Stimulated activated CD8-positive, alpha-beta memory T cell treated with anti-CD3 and anti-CD28 coated beads, Interleukin-4, amount 100 ng/mL, for 1 hour (primary cell): ENCODE measurements at places on chromosomes 13 and 19.

- no peak for DNase-seq
These were observed 115.1 kb downstream of the FGF9 start for GRCh38 chr13:21785990-21786389.

GRCh38 chr13:110680852-110681251, 25.1 kb downstream of the CARS2 start:
- no peak for DNase-seq

DNA sequence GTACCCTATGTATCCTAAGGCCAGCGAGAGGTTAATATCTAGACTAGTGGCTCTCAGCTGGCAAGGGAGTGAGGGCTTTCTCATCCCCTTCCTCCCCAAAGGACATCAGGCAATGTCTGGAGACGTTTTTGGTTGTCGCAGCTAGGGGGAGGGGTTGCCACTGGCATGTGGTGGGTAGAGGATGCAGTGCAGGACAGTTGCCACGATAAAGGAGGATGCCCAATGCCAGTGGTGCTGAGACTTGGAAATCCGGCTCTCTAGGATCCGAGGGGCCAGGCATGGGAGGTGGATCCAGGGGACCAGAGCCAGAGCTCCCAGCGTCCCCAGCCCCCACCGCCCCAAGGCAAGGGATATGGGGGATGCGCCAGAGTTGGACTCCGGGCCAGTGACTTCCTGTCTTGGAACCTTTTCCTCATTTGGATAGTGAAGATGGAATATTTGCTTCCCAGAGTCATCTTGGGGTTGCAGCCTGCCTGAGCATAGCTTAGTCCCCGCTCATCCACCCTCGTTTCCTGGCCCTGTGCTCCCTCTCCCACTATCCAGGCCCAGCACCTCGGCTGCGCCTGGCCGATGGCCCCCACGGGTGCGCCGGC, 4.9 kb downstream of the SSC5D start:
- no peak for DNase-seq

DNA sequence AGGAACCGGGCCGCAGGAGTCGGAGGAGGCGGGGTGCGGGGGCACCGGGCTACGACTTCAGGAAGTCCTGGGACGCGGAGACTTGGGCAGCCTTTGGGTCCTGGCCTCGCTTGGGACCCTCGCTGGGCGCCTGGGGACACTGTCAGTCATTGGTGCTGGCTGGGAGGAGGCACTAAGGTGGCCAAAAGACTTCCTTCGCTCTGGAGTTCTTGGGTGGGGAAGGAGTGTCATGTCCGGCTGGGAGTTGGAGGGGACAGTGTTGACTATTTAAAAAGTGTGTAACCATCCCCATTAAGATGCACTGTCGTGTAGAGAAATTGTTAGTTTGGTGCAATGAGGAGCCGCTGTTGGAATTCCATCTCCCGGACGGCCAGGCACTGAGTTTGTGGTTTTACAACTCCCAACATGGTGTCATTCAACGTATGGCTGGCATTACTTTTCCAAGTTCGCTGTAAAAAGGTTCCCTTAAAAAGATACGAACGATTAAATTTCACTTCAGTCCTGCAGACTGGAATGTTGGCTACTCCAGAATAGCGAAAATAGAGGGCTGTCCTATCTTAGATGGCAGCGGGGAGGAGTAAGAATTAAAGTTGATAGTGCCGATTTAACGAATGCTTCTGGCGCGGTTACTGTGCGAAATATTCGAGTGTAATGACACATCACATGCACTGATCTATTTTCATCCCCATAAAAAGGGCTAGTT, 776 bp downstream of the DNAJC3 start:
- DNase-seq: no peak

- DNase-seq: no peak
These were observed 402.8 kb downstream of the FGF9 start for GRCh38 chr13:22073718-22074117.

DNA sequence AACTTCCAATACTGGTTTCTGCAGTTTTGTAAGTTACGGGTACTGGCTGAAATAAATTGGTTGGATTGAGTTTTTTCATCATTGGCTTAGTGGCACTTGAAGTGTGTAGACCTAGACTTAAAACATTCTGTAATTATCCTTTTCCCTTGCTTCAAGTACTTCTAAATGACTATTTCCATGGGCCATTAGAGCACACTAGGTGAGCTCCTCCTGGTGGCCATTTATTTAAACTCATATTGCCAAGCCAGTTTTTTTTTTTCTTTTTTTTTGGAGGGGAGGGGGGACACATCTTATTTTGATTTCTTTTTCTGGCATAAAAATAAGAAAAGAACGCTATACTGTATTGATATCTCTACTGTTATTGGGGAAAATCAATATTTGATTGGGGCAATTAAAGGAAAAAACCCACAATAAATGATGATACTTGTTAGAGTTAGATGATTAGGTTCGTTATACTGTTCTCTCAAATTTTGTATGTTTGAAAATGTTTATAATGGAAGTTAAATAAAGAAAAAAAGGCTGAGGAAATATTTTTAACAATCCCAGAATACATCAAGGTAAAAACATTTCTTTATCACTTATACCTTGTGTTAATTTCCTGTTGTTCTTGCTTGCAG, 82.9 kb downstream of the PDS5B start:
- no peak for DNase-seq

DNA sequence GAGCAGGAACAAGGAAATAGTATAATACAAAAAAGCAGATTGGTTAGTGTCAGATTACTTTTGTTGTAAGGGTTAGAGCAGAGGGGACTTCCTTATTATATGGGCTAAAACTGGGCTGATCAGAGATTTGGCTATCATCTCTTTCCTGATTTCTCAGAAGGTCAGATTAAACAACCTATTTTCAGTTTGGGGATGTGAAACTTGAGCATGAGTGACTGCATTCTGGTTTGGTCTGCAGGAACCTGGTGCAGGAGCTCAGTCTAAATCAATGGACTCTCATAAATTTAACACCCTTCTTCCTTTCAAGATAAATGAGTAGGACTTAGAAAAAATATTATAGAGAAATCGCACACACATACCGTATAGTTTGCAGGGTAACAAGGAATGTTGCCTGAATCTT, 12.9 kb upstream of the RFXAP start:
- no peak for DNase-seq

DNA sequence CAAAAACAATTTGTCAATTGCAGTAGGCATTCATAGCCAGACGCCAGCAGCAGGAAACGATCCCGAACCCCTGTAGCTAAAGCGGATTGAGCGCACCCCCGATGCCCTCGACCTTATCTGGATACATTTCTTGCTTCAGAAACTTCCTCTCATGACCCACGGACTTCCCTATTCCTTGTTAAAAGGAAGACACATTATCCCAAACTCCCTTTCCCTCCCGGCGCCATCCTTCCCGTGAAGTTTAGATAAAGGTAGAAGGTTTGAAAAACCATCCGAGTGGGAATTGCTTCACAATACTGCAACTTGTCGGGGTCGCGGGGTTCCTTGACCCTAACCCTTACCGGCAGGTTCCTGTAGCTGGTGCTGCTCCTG, 977 bp downstream of the PCDH20 start:
- no peak for DNase-seq
